ENCODE measurements at places on chromosomes 2 and 18.

- DNase-seq: no peak
Measured at GRCh38 chr2:71064754-71065621, 3.5 kb upstream of the NAGK start.

- no peak for DNase-seq
Measured at GRCh38 chr18:4599312-4599711, 144.2 kb upstream of the DLGAP1 start.

DNA sequence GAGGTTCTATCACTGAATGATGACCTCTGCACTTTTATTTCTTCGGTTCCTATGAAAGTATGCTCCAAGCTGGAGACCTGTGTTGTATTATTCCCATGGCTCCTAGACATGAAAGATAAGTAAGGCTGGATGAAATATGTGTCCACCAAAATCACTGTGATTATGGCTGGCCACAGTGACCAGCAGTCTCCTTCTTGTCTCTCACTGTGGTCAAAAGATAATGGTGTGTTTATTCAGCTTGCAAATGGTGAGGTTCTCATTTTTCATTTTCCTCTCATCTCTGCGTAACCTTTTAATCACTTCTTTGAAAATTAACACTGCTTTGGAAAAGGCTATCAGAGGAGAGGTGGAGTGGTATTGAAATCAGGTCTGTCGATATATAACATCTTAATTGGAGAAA lies 107.8 kb upstream of the DAPL1 start:
- DNase-seq: no peak

DNA sequence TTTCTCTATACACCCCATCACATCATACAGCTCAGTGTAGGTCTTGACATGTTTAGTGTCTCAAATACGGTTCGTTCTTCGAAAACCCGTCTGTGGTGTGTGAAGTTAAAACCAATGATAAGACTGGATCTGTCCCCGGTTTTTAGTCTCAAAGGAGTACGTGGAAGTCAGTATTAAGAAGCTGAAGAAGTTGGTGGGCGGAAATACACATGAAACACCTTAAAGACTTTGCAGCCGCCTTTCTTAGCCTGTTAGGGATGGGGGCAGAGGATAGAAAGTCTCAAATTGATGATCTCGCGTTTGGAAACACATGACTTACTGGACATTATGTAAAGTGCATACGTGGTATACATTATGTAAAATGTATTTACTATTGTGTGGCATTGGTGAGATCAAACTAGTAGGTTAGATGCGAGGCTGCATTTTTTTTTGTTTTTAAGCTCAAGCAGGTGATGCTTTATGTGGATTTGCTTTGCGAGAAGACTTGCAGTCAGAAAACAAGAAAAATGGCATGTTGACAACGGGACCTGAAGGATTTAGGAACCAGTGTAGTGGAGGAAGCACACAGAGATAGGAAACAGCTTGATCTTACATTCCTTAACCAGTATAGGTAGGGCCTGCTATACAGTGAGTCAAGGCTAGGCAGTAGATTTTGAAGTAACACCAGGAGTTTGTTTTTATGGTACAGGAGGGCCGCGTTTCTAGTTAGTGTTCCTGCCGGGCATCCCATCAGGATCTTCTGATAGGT lies 1.2 kb downstream of the CNOT11 start:
- no peak for DNase-seq

- no peak for DNase-seq
Measured at GRCh38 chr18:12248926-12249720, 5.0 kb upstream of the CIDEA start.

DNA sequence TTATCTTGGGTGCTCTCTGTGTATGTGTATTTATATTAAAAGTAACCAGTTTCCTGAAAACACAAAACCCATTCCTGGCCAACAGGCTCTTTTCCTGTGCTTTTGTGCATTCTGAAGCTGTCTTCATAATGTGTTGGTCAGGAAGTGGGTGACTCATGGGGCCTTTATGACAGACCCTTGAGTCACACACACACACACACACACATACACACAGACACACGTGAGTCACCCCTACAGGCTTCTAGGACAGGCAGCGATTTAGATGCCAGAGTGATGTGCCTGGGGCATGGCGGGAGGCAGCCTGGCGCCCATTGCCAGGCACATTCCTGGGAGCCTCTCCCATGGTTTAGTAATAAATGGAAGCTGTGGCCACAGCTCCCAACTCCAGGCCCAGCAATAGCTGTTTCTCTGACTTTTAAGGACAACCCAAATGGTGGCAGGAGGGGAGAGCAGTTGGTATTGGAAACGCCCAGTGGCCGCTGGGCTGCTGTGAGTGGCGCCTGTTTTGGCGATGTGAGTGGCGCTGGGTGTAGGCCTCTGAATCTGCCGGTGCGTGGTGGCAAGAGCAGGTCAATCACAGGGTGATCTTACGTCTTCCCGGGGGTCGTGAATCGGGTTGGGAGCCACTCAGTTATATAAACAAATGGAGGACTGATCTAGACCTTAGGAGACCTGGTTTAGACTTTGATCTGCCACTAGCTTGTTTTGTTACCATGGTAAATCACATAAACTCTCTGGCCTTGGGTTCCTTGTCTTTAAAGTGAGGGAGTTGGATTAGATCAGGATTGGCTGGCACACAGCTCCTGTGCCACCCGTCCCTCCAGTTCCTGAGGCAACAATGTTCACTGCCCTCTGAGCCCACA lies 150.7 kb upstream of the DLX2 start:
- DNase-seq: no peak

DNA sequence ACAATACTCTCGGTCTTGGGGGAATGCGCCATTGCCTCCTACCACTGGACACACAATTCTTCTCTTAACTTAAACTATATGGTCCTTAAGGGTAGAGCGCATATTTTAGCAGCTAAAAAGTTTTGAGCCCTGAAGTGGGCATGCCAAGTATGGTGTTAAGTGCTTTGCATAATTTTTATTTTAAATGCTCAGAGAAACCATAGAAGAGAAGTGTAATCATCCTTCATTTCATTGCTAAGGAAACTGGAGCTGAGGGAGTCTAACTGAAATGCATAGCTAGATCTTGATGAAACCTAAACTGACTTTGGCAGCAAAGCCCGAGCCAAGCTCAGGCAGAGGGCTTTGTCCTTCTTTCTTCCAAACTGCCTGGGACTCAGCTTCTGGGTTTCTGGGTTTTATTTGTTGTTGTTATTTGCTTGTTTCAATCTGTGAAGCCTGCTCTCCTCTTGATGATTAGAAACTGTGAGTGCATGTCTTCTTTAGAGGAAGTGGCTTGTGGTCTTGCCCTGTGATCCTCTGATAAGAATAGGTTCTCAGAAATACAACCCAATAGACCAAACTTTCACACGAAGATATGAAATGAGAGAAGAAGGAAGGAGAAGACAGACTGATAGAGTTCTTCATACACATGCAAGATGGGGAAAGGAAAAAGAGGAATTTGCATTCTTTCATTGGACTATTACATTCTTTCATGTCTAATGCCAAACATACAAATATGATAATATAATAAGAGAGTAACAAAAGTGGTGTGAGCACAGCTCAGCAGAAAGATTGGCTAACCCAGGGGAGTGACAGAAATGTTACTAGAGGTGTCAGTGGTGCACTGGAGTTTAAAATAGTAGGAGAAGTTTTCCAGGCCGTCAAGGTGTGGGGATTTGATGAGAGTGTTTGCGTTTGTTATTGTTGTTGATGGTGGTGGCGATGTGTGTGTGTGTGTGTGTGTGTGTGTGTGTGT lies 7.5 kb upstream of the RNF144A start:
- DNase-seq: no peak

GRCh38 chr2:85132397-85132796 lies 795 bp upstream of the TCF7L1 start:
- DNase-seq: no peak

DNA sequence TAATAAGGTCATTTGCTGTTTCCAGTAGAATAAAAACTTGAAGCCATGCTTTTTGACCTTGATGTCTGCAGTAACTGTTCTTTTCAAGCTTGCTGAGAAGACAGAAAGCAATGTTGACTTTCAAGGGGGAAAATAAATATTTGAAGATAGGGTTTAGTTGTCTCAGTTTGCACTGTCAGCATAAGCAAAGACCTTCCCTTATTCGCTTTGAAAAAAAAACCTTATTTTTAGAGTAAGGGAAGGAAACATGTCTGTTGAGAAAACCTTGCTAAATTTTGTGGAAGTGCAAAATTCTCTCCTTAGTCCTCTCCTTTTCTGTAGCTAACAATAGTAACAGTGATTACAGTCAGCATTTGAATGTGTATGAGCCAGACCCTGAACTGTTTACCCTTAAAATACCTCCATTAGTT lies 43.1 kb downstream of the MAP4K4 start:
- no peak for DNase-seq

- DNase-seq: no peak
Measured at GRCh38 chr2:47194410-47194809, 39.3 kb upstream of the STPG4 start.

Data from NCI-H2029 treated with DMSO at 0.1 percent for 48 hours (cell line).